Right atrium auricular region (tissue), 2 donors: ENCODE measurements at places on chromosomes 2 and 18.

DNA sequence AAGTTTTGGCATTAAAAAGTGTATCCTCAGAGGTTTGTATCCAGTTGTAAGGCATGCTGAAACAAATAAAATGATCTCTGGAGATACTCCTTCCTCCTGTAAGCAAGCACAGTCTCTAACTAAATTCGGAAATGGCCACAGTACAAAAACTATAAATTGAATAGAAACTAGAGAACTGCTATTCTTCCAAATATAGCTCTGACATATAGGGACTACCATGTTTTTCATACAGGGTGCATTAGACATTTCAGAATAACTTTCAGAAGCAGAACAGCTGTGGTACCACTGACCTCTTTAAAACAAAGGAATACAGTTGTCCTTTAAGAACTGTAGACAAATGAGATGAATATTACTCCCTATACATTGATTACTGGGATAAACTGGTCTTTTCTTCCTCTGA is 568.5 kb downstream of the ARHGAP15 start:
- no peaks in the 10 kb centered on the region for H3K4me1 ChIP-seq
- no peaks in the 10 kb centered on the region for H3K27me3 ChIP-seq
- H3K4me3 ChIP-seq = no peak overlapping the region
- DNase-seq = no peak
- no peaks in the 10 kb centered on the region for H3K36me3 ChIP-seq
- no peak overlapping the region for H3K27ac ChIP-seq

DNA sequence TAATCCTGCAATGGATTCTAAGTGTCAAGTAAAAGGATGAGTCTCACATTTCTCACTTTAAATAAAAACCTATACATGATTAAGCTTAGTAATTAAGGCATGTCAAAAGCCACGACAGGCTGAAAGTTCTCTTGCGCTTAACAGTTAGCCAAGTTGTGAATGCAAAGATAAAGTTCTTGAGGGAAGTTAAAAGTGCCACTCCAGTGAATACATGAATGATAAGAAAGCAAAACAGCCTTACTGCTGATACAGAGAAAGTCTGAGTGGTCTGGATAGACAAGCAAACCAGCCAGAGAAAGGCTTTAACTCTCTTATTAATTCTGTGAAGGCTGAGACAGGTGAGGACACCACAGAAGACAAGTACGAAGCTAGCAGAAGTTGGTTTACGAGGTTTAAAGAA is 12.7 kb downstream of the THOC1 start:
- H3K27me3 ChIP-seq = no peaks in the 10 kb centered on the region
- H3K4me3 ChIP-seq = no peak overlapping the region
- H3K4me1 ChIP-seq = no peaks in the 10 kb centered on the region
- H3K27ac ChIP-seq = no peak overlapping the region
- DNase-seq = no peak
- H3K36me3 ChIP-seq = peaks cover 83% of the 10 kb centered on the region

DNA sequence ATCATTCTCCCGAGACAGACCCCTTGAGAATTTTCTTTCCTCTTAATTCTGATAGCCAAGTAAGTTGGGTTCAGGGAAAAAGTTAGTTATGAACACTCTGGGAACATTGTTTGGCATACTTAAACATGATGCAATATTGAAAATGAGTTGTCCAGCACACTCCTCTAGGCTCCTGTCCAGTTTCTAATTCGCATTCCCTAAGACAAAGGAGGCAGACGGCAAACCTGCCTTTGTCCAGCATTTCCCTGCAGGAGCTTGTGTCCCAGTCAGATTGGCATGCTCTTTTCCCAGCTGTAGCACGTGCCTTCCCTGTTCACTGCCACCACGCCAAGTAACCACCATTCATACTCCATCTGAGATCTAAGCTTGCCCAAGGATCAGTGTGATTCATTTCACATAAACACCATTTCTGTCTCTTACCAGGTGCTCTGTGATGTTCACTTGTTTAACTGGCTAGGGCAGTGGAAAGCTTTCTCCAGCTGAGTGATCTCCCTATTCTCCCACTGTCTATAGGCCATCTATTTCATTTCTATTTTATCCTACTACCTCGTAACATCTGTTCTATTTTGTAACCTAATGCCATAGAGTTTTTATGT is 150.0 kb upstream of the EPB41L3 start:
- H3K4me3 ChIP-seq = no peak overlapping the region
- no peak overlapping the region for H3K27ac ChIP-seq
- H3K27me3 ChIP-seq = no peaks in the 10 kb centered on the region

- no peak for DNase-seq
- no peak overlapping the region for H3K4me3 ChIP-seq
- H3K36me3 ChIP-seq = no peaks in the 10 kb centered on the region
Observed at GRCh38 chr2:120066800-120067547, 54.1 kb downstream of the EPB41L5 start.

DNA sequence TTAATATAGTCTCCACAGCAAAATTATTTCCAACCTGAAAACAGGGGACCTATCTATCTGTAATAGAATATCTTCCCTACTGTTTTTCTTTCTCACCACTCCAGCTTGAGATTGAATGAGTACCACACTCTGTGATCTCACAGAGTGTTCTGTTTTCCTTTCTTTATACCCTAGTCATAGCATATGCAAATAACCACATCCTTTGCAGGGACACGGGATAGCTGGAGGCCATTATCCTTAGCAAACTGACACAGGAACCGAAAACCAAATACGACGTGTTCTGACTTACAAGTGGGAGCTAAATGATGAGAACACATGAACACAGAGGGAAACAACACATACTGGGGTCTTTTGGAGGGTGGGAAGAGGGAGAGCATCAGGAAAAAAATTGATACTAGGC is 224.7 kb downstream of the SLC8A1 start:
- H3K27me3 ChIP-seq = no peaks in the 10 kb centered on the region
- no peak overlapping the region for H3K27ac ChIP-seq
- no peak overlapping the region for H3K4me3 ChIP-seq
- DNase-seq = no peak

DNA sequence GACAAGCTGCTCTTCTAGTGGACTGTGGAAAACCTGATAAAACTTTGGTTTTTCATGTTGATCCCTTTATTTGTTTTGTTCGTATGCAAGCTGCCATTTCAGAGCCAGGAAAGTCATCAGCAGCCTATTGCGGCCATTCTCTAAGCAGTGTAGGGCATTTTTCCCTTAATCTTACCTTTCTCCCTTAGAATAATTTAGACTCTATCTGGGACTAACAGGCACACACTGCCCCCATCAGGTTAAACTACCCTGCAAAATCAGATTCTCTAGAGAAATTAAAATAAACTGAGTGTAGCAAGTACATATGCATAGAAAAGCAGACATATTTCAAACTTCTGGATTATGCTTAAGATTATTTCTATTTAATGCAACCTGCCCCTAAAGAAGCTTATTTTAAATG is 347.5 kb downstream of the METTL4 start:
- H3K4me3 ChIP-seq = peak overlapping the region; percentile 4
- H3K27ac ChIP-seq = no peak overlapping the region
- H3K27me3 ChIP-seq = no peaks in the 10 kb centered on the region
- no peaks in the 10 kb centered on the region for H3K4me1 ChIP-seq

DNA sequence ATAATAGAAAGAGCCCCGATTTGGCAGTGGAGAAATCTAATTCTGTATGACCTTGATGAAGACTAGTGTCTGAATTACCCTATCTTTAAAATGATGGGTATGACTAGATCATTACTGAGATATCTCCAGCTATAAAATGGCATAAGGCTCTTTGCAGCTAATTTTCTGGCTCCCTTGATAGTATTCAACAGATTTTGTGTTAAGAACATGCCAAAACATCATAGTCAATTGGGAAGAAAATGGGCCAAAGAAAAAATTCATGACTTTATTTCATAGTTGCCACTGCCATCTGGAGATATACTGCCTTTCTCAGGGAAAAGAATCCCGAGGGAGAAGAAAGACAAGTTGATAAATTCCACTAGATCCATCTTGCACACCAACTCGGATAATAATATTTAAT is 1618.7 kb downstream of the LRP1B start:
- no peaks in the 10 kb centered on the region for H3K36me3 ChIP-seq
- no peak overlapping the region for H3K4me3 ChIP-seq
- H3K27me3 ChIP-seq = no peaks in the 10 kb centered on the region
- H3K27ac ChIP-seq = no peak overlapping the region
- H3K4me1 ChIP-seq = no peaks in the 10 kb centered on the region
- DNase-seq = no peak

DNA sequence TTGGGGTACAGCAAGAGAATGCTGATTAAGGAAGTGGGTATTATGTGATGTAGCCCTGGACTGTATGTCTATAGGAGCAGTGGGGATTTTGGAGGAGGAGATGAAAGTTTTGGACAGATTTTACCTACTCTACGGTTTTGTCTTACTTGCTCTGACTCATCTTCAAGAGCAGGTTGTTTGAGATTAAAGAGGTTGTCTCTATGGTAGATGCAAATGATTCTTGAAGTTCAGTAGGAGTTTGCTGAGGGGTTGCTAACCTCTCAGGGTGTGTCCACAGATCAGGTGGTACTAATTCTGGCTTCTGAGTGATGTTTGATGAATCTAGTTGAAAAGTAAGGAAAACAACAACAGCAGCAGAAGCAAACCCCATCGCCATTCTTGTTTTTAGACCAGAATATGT is 9.7 kb upstream of the SERPINB12 start:
- H3K36me3 ChIP-seq = no peaks in the 10 kb centered on the region
- H3K27ac ChIP-seq = no peak overlapping the region
- H3K4me3 ChIP-seq = no peak overlapping the region
- DNase-seq = no peak
- H3K4me1 ChIP-seq = no peaks in the 10 kb centered on the region

GRCh38 chr2:183998797-183999190 is 599.5 kb upstream of the ZNF804A start:
- H3K4me3 ChIP-seq = no peak overlapping the region
- H3K4me1 ChIP-seq = no peaks in the 10 kb centered on the region
- no peak overlapping the region for H3K27ac ChIP-seq
- H3K36me3 ChIP-seq = no peaks in the 10 kb centered on the region

GRCh38 chr2:148303161-148303560 is 282.3 kb downstream of the MBD5 start:
- no peak for DNase-seq
- H3K27ac ChIP-seq = no peak overlapping the region
- no peaks in the 10 kb centered on the region for H3K27me3 ChIP-seq
- H3K4me1 ChIP-seq = no peaks in the 10 kb centered on the region
- no peak overlapping the region for H3K4me3 ChIP-seq
